Fibroblast of upper back skin (primary cell): ENCODE measurements at places on chromosomes 12 and 14.

DNA sequence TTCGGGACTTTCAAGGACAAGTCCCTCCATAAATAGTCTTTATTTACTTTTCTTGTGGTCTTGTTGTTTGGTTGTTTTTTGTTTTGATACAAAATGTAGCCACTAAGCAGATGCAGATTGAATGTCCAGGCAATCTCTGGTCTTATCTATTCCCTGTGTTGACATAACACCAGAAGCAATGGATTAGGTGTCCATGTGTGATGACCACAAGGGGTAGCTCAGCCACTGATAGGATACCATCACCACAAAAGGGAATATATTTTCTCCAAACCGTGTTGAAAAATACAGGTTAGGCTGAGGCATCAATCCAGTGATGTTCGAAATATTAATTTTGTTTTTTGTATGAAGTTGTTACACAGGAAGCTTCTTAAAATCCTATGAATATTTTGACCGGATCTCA, 196.3 kb downstream of the EPS8 start:
- DNase-seq, result peak; percentile 33

GRCh38 chr14:80627745-80628144, 313.8 kb downstream of the CEP128 start:
- DNase-seq, result peak; percentile 35

DNA sequence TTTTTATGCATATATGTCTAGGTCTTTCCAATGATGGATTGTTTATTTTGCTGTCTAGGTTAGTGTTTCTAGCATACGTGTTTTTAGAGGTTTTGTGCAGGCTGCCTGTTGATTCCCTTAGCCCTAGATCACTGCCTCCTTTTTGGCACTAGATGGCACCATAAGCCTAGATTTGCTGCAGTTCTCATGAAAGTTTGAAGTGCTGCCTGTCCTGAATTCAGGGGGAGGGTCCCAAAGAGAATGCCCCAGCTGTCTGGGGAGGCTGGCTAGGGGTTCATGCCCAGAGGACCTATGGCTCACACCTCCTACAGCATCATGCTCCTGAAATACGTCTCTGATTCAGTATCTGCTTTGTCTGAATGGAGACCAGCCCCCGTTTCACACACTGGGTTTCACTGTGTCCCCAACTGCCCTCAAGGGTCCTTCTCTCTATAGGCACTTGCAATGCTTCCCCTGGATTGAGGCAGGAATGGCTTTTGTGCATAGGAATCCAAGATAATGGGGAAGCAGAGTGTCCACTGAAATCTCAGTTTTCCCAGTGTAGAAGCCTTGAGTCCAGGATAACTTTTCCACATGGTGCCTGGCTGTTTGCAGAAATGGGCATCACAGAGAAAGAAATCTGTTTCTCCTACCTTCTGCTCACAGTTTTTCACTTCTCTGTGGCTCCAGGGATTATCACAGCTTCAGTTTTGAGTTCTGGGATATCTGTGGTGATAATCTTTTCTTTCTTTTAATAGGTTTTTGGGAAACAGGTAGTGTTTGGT, 14.2 kb upstream of the TXNRD1 start:
- DNase-seq, result peak; percentile 65

- no peak for DNase-seq
These were observed 103.2 kb downstream of the NT5DC3 start for GRCh38 chr12:103737881-103738280.

DNA sequence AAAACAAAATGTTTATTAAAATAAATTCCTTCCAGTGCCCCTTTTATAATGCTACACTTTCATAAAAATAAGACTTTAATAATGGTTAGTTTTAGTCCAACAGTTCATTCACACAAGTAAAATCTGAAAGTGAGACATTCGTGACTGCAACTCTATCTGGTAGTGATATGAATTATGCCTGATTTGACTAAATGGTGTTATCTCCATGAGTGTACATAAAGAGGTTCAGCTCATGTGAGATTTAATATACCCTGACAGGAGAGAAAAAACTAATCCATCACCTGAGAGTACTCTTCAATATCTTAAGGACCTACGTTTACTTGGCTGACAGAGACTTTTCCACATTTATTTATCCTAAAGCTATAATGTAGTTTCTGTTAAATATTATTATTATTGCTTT, 34.0 kb downstream of the ERO1A start:
- no peak for DNase-seq

DNA sequence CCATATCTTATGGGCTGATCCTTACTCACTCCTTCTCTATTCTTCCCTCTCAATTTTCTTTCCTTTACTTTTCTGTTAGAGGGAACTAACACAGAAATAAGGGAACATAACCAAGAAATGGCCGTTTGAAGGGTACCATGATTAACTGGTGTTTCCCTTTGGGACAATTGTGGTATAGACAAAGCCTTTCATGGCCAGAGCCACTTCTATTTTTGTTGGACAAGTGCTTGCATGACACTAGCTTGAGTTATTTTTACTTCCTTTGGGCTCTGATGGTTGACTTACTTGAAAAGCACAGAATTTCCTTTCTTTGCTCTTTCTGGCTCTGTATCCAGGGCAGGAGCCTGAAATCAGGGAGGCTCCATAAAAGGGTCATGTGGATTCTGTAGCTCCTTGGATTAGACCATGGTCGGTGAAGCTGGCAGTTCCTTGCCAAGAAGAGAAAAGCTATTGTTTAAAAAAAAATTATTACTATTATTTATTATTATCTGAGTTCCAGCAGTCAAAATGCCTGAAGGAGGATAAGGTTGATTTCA, 130.6 kb downstream of the KTN1 start:
- DNase-seq, result peak; percentile 25

DNA sequence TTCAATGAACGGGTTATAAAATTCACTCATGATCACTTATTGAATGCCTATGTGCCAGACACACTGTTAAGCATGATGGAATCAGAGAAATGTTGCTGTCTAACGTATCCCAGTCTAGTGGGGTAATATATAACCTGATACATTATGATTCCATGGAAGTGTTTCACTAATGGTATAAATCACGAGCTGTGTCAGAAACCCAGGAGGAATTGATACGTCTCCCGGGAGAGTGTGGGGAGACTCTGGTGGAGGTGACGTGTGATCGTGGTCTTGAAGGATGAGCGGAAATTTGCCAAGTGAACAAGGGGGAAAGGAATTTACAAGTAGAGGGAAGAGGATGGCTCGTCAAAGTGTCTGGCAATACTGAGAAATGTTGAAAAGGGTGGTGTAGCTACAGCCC, 26.5 kb downstream of the MANSC1 start:
- peak; percentile 98 for DNase-seq

DNA sequence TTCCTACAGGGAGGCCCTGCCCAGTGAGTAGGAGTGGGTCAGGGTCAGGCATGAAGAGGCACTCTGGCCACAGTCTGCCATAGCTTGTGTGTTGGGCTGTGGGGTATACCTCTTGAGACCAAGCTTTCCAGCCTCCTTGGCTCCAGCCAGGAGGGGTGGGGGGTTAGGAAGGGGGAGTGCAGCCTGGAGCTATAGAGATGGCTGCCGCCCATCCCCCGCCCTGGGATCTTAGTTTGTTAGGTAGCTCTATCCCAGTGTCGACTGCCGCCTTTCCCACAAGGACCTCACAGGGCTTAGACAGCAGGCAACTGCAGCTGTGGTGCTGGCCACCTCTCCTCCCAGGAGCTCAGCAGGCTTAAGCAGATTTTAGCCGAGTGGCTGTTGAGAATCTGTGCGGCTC, 216.4 kb downstream of the PLCZ1 start:
- DNase-seq, result no peak

DNA sequence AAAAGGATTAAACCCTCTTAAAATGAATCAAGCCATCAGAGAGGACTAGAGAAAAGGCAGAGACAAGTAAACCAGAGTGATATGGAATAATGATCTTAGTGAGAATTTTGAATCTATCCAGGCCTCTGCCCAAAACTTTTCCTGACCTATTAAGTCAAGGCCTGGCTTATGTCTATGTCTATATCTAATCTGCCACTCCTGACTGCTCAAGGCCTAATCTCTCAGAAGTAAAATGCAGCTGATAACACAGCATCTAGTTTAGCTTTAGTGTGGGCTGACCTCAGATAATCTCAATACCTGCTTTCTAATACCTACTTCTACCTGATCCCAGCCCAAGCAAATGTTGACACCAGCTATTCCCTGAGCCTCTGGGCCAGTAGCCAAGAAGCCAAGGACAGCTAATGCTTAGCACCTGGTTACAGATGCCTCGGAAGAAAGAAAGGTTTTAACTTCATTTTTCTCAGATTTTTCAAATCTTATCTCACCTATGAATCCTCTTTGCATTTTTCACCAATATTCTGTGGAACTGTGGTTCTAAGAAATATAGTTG, 1472.5 kb upstream of the SEL1L start:
- DNase-seq, result no peak

DNA sequence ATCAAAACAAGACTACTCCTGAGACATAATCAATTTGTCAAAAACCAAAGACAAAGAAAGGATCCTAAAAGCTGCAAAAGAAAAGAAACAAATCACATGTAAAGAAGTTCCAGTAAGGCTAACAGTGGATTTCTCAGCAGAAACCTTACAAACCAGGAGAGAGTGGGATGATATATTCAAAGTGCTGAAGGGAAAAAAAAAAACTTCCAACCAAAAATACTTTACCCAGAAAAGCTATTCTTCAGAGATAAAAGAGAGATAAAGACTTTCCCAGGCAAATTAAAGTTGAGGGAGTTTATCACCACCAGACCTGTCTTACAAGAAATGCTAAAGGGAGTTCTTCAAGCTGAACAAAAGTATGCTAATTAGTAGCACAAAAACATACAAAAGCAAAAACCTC, 91.9 kb upstream of the PPP2R5C start:
- DNase-seq, result no peak

GRCh38 chr12:119406811-119407210, 72.3 kb downstream of the CCDC60 start:
- no peak for DNase-seq

GRCh38 chr12:81798294-81798693, 39.1 kb upstream of the PPFIA2 start:
- no peak for DNase-seq

DNA sequence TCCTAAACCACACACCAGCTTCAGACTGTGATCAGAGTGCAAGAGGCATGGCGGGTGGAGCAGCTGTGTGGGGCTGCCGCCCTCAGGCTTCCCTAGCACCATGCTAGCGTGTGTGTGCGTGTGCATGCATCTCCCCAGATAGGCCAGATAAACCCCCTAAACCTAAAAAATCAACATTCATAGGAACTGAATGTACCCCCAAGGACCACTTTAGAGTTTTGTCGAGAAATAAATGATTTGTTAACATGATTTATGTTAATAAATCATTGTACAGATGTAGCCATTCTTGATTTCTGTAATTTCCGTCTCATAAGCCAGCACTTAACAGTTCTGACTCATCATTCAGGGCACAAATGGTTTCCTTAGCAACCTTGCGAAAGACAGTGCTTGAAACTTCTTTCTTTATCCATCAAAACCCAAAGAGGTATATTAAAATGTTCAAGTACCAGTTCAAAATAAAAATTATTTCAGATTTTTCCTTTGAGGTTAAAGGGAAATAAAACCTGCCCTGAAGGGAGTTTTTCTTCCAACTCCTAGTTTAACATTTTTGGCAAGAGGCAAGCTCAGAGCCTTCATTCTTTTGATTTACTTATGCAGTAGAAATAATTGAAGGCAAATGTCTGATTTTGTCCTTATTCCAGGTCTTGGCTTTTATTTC, 206.2 kb upstream of the RGS6 start:
- peak; percentile 93 for DNase-seq

DNA sequence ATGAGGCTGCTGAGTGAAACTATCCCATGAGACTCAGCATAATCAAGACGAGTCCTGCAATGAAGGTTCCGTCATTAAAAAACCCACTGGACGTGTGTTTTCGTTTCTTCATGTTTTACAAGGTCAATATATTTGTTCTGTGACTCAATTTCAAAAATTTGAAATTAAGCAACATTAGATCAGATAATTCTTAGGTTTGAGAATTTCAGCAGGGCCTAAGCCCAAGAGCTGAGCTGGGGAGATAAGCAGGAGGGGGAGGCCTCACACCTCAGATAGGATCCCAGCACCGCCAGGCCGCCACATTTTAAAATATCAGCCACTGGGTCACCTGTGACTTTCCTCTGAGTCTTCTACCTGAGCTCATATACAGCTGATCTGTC, 13.3 kb downstream of the STX2 start:
- DNase-seq, result no peak

DNA sequence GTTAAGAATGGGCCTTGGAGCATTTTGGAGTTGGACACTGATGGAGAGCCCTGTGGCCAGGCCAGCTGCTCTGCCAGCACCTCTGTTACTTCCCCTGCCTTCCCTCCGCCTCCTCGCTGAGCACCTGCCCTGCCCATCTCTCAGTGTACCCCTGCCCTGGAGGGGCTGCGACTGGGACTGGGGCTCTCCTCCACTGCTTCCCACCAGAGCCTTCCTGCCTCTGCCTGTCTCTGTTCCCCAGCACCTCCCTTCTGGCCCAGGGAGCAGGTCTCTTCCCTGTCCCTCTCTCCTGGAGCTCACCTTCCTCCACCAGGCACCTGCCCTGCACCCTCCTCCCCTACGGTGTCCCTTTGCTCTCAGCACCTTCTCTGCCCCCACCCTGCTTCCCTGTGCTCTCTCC, 62.1 kb downstream of the WDR20 start:
- no peak for DNase-seq
